ENCODE measurements at places on chromosomes 16 and 17.

DNA sequence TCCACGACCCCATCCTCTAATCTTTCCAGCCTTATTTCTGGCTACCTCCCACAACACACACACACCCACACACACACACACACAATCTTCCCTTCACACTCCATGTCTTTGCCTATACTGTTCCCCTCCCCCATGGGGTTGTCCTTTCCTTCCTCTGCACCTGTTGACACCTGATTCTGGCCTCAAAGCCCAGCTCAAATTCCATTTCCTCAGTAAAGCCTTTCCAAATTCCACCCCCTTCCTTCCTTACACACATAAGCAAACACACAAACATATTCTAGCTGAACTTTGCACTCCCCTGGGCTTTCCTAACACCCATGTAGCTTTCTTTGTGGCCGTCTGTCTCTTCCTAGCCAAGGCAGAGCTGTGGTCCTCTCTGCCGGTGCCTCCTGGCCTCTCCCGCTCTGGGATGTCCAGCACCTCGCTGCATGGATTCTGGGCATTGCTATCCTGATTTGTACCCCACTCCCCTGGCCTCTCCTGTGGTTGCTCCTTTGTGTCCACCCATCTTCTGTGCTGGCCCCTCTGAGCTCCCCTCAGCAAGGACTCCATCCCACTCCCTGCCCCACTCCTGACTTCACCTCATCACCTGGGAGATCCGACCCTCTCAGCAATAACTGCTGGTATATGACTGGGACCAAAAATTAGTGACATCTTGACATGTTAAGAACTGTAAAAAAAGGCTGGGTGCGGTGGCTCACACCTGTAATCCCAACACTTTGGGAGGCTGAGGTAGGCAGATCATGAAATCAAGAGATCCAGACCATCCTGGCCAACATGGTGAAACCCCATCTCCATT lies 8.4 kb upstream of the SRCIN1 start:
- no peak for DNase-seq

GRCh38 chr16:21264571-21265036 lies 13.5 kb downstream of the CRYM start:
- peak; percentile 87 for DNase-seq

GRCh38 chr16:82260212-82260795 lies 90.3 kb upstream of the MPHOSPH6 start:
- DNase-seq, result no peak

DNA sequence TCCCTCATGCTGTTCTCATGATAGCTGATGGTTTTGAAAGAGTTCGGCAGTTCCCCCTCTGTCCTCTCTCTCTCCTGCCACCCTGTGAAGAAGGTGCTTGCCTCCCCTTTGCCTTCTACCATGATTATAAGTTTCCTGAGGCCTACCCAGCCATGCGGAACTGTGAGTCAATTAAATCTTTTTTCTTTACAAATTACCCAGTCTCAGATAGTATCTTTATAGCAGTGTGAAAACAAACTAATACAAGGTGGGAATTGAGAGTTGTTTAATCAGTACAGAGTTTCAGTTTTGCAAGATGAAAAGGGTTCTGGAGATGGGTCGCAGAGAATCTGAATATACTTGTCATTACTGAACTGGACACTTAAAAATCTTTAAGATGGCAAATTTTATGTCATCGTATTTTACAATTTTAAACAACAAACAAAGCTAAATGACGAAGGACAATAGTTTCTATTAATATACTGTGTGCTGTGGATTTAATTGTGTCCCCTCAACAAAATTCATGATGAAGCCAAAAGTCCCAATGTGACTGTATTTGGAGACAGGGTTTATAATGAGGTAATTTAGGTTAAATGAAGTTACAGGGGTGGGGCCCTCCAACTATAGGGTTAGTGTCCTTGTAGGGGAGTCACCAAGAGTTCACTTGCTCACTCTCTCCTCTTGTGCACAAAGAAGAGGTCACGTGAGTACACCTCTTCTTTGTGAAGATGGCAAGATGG lies 4.4 kb downstream of the MT3 start:
- no peak for DNase-seq

- DNase-seq, result no peak
These were observed 167.3 kb upstream of the CDH5 start for GRCh38 chr16:66199189-66199588.

DNA sequence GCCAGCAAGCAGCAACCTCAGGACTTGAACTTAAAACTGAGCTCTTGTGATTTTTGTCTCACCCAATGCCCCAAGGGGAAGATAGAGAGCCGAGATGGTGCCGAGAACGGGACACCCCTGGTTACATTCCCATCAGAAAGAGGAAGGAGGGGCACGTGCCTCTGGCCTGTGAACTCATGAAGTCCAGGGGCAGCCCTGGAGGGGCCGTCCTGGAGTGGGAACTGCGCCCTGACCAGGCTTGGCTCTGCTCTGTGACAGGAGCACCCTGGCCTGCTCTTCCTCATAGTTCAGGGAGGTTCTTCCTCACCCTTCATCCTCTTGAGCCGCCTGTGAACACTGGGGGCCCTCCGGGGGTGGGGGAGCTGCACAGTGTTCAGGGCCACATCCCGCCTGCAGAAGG lies 130.3 kb upstream of the FOXF1 start:
- no peak for DNase-seq

GRCh38 chr16:81003610-81004460 lies 2.9 kb downstream of the CMC2 start:
- DNase-seq, result no peak

- DNase-seq, result peak; percentile 70
These were observed 11.9 kb upstream of the PITPNM3 start for GRCh38 chr17:6568184-6568758.

DNA sequence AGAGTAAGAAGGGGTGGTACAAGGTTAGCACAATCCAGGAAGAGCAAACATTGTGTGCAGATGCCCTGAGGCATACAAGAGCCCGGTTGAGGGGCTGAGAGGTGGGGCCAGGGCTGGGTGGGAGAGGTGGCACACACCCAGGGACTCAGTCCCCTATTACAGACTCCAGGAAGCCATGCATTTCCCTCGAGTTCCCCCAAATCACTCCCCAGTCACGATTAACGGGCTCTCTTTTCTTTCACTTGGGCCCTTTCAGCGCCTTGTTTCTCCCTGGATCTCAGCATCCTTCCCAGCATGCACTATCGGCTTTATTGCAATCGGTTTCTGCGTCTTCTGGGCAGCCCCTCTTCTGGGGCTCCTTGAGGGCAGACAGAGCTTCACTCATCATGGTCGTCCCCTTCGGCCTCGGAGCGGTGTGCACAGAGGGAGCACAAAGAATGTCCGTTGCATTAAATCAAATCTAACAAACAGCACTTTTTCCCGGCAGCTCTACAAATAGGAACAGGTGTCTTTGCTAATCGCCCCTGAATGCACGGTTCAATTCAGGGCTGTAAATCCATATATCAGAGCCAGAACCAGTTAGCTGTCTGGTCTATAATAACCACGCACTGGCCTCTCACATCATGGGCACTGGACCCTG lies 184.6 kb upstream of the HSBP1 start:
- peak; percentile 82 for DNase-seq

All from vagina (tissue), 2 donors.